ENCODE measurements at places on chromosomes 7 and 10.

DNA sequence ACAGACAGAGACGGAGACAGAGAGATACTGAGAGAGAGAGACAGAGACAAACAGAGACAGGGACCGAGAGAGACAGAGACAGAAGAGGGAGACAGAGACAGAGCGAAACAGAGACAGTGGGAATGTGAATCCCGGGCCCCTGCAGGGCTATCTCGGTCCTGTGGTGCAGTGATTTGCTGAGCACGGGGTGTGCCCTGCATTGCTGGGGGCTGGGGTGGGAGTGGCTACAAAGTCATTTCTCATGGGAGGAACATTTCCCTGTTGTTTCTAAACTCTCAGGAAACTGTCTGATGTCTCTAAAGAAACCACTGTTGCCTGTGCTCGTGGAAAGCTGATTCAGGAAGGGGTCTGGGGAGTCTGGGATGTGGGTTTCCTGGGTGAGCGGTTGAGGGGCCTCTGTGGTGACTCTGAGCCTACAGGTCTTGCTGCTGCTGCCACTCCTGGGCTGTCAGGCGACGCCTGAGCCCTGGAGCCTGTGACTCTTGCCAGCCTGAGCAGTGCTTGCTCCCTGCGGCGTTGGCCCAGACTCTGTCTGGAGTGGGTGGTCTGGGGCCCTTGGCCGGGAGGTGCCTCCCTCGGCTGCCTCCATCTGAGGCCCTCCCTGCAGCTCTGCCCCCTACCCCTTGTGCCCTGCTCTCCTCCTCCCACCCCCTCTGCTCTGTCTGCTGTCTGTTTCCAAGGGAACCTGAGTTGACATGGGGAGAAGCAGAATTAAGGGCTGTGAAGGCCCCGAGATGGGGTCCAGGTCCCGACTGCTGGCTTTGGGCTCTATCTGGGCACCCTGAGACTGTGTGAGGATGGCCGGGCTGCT, 292.0 kb downstream of the WDR37 start:
- no peak for DNase-seq

- DNase-seq = no peak
Measured at GRCh38 chr7:148348466-148348865, 242.1 kb upstream of the C7orf33 start.

GRCh38 chr10:112243713-112244112, 39.5 kb upstream of the TECTB start:
- DNase-seq = no peak

DNA sequence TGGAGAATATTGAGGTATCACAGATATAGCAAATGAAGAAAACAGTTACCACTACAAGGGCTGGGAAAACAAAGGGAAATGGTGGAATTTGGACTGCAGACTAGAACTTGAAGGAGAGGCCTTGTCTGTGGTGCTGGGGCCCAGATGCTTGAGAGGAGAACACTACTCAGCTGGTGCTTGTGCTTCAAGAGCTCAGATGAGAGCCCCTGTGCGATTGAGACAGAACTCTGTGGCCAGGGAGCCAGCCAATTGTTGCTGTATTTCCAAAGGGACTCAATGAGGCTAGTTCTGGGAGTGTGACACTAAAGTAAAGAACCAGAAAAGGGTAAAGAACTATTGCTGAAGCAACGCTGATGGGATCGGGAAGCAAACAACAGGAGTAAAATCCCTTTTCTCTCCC, 406.5 kb upstream of the SEMA3D start:
- DNase-seq = no peak

DNA sequence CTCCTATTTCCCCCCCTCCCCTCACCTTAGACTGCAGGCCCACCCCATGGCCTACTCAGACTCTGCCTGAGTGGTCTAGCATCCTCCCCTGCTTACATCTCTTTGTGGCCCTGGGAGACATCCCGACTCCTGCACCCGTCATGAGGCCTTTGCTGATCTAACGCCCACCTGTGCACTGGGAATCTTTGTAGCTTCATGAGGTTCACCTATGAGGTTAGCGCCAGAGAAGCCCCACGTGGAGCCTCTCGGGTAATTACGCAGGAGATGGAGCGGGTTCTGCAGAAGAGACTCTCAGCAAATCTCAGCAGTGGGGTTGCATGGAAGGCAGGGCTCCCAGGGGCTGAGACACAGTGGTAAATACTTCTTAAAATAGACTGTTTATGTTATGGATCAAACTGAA, 43.5 kb upstream of the HSPA12A start:
- no peak for DNase-seq

DNA sequence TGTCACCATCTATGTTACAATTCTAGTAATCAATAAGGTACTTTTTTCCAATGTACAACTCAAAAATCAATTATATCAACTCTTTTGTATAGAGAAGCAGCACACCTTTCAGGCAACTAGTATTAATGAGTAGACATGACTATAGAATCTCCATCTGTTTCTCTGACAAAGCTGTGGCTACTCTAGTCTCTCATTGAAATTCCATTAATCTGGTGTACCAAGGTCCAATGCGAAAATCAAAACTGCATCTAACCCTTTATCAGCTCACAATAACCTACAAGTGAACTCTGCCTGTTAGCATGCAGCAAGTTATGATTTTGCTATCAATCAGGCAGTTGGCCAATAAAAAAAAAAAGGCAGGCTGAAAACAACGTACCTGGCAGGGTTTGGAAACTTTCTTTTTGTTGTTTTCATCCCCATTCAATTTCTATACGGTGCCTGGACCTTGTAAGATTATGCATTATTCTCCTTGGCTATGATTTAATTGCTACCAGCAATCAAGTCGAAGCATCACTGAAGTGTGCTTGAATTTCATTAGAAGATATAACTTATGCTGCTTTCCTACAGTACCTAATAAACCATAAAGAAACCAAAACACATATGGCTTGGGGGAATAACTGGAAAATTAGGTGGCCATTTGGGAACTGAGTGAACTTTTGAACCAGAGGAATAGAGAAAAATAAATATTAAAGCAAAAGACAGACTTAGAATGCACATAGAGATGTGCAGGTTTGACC, 23.2 kb downstream of the SKAP2 start:
- DNase-seq = no peak

DNA sequence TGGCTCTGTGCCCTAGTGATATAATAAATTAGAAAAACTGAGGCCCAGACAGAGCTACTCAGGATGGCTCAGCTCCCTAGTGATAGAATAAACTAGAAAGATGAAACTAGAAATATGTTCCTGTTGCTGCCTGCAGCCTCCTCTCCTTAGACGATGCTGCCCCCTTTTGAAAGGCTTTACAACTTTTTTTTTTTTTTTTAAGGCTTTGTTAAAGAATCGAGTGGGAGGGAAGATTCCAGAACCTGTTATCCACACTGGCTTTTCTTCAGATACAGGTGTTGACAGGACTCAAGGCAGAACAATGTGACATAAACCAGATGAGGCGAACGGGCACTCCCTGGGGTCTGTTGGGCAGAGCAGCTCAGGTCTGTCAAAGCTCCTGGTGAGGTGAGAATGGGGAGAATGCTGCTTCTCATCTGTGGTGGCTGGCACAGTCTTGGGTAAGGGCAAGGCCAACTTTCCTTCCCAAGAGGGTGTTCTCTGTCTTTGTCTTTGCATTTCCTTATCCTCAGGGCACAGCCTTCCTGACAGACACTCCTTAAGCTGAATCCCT, 175.1 kb downstream of the COBL start:
- no peak for DNase-seq

GRCh38 chr10:10849306-10849705, 168.4 kb upstream of the CELF2 start:
- DNase-seq = no peak

GRCh38 chr7:99099499-99100077, 44.3 kb downstream of the SMURF1 start:
- no peak for DNase-seq

DNA sequence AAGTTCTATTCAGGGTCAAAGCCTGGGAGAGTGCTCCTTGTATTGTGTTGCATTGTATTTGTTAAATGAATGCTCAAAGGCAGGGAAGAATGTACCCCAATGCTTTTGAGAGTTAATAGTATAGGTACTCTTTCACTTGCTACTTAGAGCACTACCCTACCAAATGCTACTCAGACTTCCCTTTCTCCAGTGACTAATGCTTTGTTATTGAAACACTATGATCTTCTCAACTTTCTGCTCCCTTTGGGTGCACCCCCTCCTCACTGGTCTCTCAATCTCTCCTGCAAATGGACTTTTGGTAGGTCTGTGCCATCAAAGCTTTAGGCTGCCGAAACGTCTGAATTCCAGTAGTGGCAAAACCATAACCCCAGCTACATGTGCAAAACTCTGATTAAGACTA, 177.7 kb upstream of the AHR start:
- DNase-seq = no peak

Data from smooth muscle cell of the brain vasculature (primary cell).